Purkinje cell (primary cell): ENCODE measurements at places on chromosomes 3 and 15. TPM values are rescaled to one million over a fixed set of nuclear protein-coding genes. Genes with fewer than 3 reads are reported as not detected.

Gene TRIM42
- polyA plus RNA-seq = not detected in 2 replicates

Gene LOXL1
- 2.2 TPM in 1 of 2 replicates, not detected in the other for polyA plus RNA-seq

Gene TM6SF1
- 383 and 393 TPM in 2 replicates for polyA plus RNA-seq

Gene SH3GL3
- polyA plus RNA-seq = 2.9 and 22.6 TPM in 2 replicates

Gene IMP3
- polyA plus RNA-seq = 24.8 and 52.7 TPM in 2 replicates

Gene CFAP161
- 0.50 TPM in 1 of 2 replicates, not detected in the other for polyA plus RNA-seq

Gene MAGI1
- polyA plus RNA-seq = 10.8 and 16.4 TPM in 2 replicates

Gene KNL1
- polyA plus RNA-seq = not detected in 2 replicates

Gene ISLR
- polyA plus RNA-seq = 1.6 and 3.0 TPM in 2 replicates

Gene RBP2
- polyA plus RNA-seq = not detected in 2 replicates

Gene CELF6
- 2.3 and 3.5 TPM in 2 replicates for polyA plus RNA-seq

Gene PXYLP1
- 37.4 and 43.3 TPM in 2 replicates for polyA plus RNA-seq

Gene ADAMTS7
- polyA plus RNA-seq = not detected in 2 replicates

Gene SPINK8
- polyA plus RNA-seq = not detected in 2 replicates

Gene ACP3
- polyA plus RNA-seq = not detected in 2 replicates

Gene TIPARP
- polyA plus RNA-seq = 5.2 and 13.1 TPM in 2 replicates

Gene WDR76
- polyA plus RNA-seq = 0.15 TPM in 1 of 2 replicates, not detected in the other

Gene CHRNA5
- 0.16 and 7.7 TPM in 2 replicates for polyA plus RNA-seq

Gene CSPG5
- 1.7 TPM in 1 of 2 replicates, not detected in the other for polyA plus RNA-seq

Gene FOXL2
- polyA plus RNA-seq = not detected in 2 replicates

Gene IFT122
- polyA plus RNA-seq = 10.4 and 20.5 TPM in 2 replicates

Gene CCDC54
- polyA plus RNA-seq = not detected in 2 replicates

Gene FAM219B
- 9.9 and 10.2 TPM in 2 replicates for polyA plus RNA-seq

Gene IL17RD
- 0.56 and 0.63 TPM in 2 replicates for polyA plus RNA-seq

Gene DAPK2
- 0.29 and 0.46 TPM in 2 replicates for polyA plus RNA-seq

Gene OSTN
- polyA plus RNA-seq = 1.7 TPM in 1 of 2 replicates, not detected in the other

Gene AHSG
- not detected in 2 replicates for polyA plus RNA-seq

Gene RHCG
- polyA plus RNA-seq = 1.0 and 2.1 TPM in 2 replicates

Gene PRRT3
- 4.9 and 5.1 TPM in 2 replicates for polyA plus RNA-seq

Gene NAALADL2
- polyA plus RNA-seq = 5.1 and 24.4 TPM in 2 replicates

Gene TRIM71
- 0.27 TPM in 1 of 2 replicates, not detected in the other for polyA plus RNA-seq

Gene TTC21A
- 0.31 and 3.2 TPM in 2 replicates for polyA plus RNA-seq

Gene PLSCR4
- 15.6 and 15.9 TPM in 2 replicates for polyA plus RNA-seq

Gene DNASE1L3
- polyA plus RNA-seq = not detected in 2 replicates

Gene BUB1B
- 1.5 TPM in 1 of 2 replicates, not detected in the other for polyA plus RNA-seq

Gene ILDR1
- not detected in 2 replicates for polyA plus RNA-seq

Gene ACTRT3
- polyA plus RNA-seq = 1.5 TPM in 2 replicates

Gene TGM5
- polyA plus RNA-seq = 0.24 TPM in 1 of 2 replicates, not detected in the other

Gene GP5
- not detected in 2 replicates for polyA plus RNA-seq

Gene C3orf80
- polyA plus RNA-seq = 11.7 and 14.2 TPM in 2 replicates
